ENCODE measurements at places on chromosomes 1 and 21. TPM values are rescaled to one million over a fixed set of nuclear protein-coding genes. Genes with fewer than 3 reads are reported as not detected.

DNA sequence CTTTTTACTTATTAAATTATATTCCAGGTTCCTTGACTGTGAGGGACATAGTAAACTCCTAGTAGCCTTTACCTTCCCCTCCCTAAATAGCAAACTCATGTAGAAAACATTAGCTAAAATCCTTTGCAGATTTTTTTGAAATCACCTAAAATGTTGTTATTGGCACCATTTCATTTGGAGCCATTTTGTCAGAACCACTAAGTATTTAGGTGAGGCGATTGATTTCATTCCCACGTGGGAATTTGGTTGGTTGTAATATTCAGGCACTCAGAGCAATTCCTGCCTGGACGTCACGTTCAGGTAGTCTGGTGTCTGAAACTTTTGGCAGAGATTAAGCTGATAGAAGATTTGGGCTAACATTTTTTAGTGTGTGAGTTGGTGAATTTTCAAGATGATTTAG, 84.3 kb downstream of the CAMTA1 start:
- no peak for DNase-seq
- H3K27ac ChIP-seq: no peak overlapping the region
- no peak overlapping the region for H3K4me3 ChIP-seq
- no peaks in the 10 kb centered on the region for H3K4me1 ChIP-seq

DNA sequence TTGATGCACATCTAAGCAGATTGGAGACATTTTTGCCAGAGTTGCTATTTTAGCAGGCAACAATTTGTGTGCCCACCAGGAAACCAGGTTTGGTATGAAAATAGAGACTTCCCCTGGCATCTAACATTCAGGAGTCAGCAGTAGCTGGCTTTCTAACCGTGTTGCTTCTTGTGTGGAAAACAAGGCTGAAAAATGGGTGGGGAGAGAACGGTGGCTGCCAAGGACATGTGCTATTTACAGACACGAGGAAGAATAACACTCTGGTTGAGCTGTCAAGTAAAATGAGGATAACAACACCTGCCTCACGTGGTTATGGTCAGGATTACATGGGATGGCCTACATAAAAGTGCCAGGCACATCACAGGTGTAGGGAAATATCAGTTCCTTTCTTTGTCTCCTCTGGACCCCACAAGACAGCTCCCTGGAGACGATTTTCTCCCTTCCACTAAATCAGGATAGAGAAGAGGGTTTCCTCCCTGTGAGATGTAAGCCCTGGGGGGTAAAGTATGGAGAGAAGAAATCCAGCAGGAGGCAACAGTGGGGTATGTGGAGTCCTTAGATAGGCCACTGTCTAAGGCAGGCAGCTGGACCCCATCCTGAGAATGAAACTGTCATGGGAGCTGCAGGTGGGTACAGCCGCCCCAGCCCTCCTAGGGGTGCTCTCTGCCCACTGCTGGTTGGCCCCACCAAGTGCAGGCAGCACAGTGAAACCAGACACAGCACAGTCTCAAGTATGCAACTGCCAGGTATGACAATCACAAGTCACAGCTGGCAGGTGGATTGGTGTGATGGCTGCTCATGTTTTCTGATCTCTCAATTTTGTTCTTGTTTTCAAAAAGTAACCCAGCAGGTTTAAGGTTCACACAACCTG, 80.3 kb downstream of the TENT5C start:
- no peak overlapping the region for H3K4me3 ChIP-seq
- H3K27me3 ChIP-seq: no peaks in the 10 kb centered on the region
- peaks cover 12% of the 10 kb centered on the region for H3K4me1 ChIP-seq
- H3K36me3 ChIP-seq: no peaks in the 10 kb centered on the region

GRCh38 chr1:7385471-7386225, 385.4 kb upstream of the VAMP3 start:
- no peak for DNase-seq
- peaks cover 61% of the 10 kb centered on the region for H3K27me3 ChIP-seq
- H3K36me3 ChIP-seq: no peaks in the 10 kb centered on the region
- no peaks in the 10 kb centered on the region for H3K4me1 ChIP-seq
- H3K27ac ChIP-seq: no peak overlapping the region

- DNase-seq: no peak
- H3K4me3 ChIP-seq: no peak overlapping the region
- H3K4me1 ChIP-seq: no peaks in the 10 kb centered on the region
Measured at GRCh38 chr1:42096554-42096953, 56.7 kb upstream of the GUCA2B start.

DNA sequence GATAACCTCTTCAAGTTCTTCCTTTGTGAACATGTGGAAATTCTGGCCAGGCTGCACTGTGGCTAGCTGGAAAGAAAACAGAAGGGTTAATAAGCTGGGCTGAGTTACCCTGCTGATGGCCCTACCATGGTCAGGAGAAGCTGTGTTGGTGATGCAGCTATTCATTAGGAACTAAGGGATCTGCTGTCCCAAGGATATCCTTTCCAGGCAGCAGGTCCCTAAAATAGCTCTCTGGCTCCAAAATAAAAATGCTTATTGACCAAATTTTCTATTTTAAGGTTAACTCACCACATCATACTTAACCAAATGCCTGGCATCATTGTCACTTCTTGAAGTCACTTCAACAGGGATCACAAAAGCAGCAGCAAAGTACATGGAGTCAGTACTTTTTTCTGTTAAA, 4.3 kb upstream of the SORT1 start:
- H3K27ac ChIP-seq: no peak overlapping the region
- peaks cover 42% of the 10 kb centered on the region for H3K36me3 ChIP-seq
- DNase-seq: no peak
- H3K4me3 ChIP-seq: no peak overlapping the region

DNA sequence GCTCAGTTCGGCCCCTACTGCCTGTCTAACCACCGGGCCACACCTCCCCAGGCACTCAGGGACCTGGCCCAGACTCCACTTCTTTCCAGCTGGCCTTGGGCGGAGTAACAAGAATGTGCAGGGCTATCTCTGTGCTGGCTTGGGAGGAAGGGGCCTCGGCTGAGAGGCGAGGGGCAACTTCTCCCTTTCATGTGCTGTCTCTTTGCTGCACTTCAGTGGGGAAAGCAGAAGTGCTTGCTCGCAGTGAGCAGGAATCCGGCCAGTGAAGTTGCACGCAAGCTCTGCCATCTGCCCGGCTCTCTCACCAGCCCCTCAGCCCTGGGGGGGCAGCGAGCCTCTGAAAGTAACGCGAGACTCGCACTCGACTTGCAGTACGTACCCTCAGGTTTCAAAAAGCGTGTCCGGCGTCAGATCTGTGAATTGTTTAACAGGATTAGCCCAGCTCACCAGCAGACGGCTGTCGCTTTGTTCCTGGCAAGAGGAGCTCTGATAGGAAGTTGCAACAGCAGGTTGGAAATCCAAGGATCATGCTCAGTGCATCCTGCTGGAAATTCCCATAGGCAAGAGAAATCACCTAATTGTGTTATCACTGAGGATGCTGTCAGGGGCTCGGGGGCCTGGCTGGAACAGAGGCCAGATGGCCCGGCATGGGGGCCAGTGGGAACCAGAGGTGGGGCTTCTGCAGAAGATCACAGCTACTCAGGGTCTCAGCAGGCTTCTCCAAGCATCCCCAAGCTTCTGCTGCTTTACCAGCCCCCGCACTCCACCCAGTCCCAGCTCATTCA, 221.1 kb downstream of the NPHP4 start:
- no peak for DNase-seq
- no peak overlapping the region for H3K27ac ChIP-seq
- H3K36me3 ChIP-seq: no peaks in the 10 kb centered on the region
- H3K4me1 ChIP-seq: no peaks in the 10 kb centered on the region
- H3K27me3 ChIP-seq: peaks cover 71% of the 10 kb centered on the region
- H3K4me3 ChIP-seq: no peak overlapping the region

DNA sequence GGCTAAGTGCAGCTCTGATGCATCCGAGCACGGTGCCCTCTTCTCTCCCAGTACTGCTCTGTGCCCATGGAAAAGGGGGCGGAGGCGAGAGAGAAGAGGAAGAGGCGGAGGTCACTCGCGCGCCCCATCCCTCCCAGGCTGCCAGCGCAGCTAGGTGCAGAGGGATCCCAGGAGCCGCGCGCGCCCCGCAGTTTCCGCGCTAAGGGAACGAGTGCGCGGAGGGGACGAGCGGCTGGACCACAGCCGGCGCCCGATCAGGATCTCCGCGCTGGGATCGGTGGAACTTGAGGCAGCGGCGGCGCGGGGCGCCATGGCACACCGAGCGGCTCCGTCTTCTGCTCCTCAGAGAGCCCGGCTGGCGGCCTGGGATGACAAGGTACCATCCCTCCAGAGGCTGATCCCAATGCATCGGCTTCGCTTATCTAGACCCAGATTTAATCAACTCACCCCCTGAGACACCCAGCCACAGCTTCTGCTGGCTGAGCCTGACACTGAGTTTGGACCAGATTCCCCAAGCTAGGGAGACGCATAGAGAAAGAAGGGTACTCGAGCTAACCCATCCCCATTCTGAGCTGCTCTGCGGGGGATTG, at the start of gene PTGFR:
PTGFR (plus strand) TSS at position 114 of the 590 bp plus-strand sequence. CDS start 1,770 bp downstream, outside the sequence.
- no peaks in the 10 kb centered on the region for H3K36me3 ChIP-seq
- H3K27ac ChIP-seq: no peak within 1 kb of the TSS
- DNase-seq: no peak
- peak within 1 kb of the TSS; percentile 55 for H3K4me3 ChIP-seq
- peaks cover 11% of the 10 kb centered on the region for H3K27me3 ChIP-seq
- H3K4me1 ChIP-seq: peaks cover 8% of the 10 kb centered on the region

DNA sequence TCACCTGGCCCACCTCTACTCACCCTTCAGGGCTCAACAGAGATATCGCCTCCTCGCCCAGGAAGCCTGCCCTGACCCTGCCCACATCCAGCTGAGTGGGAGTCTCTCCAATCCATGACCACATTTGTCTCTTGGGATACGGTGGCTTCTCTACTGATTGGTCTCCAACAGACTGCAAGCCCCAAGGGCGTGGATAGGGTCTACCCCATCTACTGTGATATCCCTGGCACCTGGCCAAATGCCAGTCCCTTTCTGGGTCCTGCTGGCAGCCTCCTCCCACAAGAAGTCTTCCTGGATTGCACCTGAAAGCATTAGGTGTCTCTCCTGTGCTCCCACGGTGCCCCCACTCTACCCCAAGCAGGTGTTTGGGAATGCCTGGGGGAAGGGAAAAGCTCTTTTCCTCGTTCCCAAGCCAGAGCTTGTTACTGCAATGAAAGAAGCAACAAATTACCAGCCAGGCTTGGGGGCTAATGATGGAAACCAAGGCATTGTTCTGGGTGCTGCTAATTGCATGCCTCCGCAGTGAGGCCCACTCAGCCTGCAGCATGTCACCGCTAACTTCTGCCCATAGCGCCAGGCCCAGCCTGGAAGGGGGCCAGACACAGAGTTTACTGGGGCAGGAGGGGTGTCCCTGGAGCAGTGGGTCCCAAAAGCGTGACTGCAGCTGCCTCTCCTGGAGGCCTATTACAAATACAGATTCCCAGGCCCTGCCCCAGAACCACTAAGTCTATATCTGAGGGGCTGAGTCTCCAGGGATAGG, 90.7 kb upstream of the IFFO2 start:
- H3K36me3 ChIP-seq: no peaks in the 10 kb centered on the region
- H3K27ac ChIP-seq: no peak overlapping the region
- no peak for DNase-seq
- no peaks in the 10 kb centered on the region for H3K27me3 ChIP-seq
- H3K4me3 ChIP-seq: no peak overlapping the region
- H3K4me1 ChIP-seq: no peaks in the 10 kb centered on the region

GRCh38 chr1:166390366-166391033, 223.7 kb upstream of the FAM78B start:
- no peak for DNase-seq
- H3K36me3 ChIP-seq: no peaks in the 10 kb centered on the region
- H3K27ac ChIP-seq: no peak overlapping the region

- H3K36me3 ChIP-seq: no peaks in the 10 kb centered on the region
- H3K4me3 ChIP-seq: no peak overlapping the region
- H3K4me1 ChIP-seq: no peaks in the 10 kb centered on the region
- no peaks in the 10 kb centered on the region for H3K27me3 ChIP-seq
Measured at GRCh38 chr1:30886710-30887428, 21.7 kb downstream of the SDC3 start.

DNA sequence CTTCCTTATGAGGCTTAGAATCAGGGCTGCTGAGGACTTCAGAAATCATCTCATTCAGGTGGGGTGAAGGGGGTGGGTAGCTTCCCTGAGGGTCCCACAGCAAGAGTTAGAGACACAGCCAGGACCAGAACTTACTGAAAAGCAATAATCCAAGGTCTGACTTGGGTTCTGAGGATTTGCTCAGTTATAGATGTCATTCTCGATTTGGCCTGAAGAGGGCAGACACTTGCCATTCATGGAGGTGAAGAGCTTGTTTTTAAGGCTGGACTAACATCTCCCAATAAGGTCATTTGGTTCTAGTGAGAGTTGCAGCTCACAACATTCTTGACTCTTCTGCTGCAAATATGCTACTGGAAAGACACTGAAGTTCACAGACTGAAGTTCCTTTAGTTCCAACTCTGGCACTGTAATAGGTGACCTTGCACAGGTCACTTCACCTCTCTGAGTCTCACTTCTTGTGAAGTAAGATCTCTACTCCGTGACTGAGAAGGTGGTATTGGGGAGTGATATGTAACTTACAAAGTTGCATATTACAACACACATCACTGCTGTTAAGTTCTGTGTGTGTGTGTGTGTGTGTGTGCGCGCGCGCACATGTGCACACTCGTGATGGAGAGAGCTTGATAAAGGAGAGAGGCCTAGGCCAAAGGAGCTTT, 69.8 kb upstream of the DIRAS3 start:
- no peaks in the 10 kb centered on the region for H3K36me3 ChIP-seq
- H3K4me3 ChIP-seq: no peak overlapping the region
- no peaks in the 10 kb centered on the region for H3K4me1 ChIP-seq
- H3K27me3 ChIP-seq: no peaks in the 10 kb centered on the region
- H3K27ac ChIP-seq: no peak overlapping the region

DNA sequence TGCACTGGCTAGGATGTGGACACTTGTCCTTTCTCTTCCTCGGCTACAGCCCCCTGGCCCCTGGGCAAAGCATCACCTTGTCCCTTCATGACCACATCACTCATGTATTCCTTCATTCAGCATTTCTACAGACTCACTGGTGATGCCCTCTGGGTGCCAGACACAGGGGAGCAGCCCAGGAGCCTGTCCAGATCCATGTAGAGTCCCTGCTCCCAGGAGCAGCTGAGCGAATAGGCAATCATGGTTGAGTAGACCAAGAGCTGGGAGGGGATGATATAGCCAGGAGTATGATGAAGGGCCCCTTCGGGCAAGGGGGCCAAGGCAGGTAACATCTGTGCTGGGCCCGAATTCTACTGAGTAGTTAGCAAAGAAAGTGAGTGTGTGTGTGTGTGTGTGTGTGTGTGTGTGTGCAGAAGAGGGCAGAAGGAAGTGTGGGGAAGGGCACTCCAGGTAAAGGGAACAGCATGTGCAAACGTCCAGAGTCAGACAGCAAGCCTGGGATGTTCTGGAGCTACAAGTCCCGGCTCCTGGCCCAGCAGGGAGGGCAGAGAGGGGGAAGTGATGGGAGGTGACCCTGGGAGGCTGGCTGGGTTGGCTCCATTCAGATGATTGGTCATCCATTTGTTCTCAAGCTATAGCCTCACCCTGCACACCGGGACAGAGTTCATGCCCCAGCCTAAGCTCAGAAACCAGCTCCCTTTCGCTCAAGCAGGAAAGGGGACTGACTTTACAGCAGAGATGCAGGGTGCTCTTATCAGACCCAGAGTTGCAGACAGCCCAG, 21.0 kb upstream of the PIK3CD start:
- H3K27me3 ChIP-seq: no peaks in the 10 kb centered on the region
- H3K27ac ChIP-seq: no peak overlapping the region
- H3K4me1 ChIP-seq: no peaks in the 10 kb centered on the region
- H3K36me3 ChIP-seq: no peaks in the 10 kb centered on the region
- no peak for DNase-seq

Gene SYCP1
- total RNA-seq: not detected

Gene IGFN1
- total RNA-seq: 4.3 TPM

Gene PRAMEF1
- total RNA-seq: not detected

Gene FABP3
- total RNA-seq: not detected

Gene NFIA
- total RNA-seq: 32.8 TPM

Gene FCRL4
- not detected for total RNA-seq

Gene BEND5
- not detected for total RNA-seq

Gene SLC5A9
- total RNA-seq: not detected
